ENCODE measurements at places on chromosomes 7 and 10. TPM values are rescaled to one million over a fixed set of nuclear protein-coding genes. Genes with fewer than 3 reads are reported as not detected.

DNA sequence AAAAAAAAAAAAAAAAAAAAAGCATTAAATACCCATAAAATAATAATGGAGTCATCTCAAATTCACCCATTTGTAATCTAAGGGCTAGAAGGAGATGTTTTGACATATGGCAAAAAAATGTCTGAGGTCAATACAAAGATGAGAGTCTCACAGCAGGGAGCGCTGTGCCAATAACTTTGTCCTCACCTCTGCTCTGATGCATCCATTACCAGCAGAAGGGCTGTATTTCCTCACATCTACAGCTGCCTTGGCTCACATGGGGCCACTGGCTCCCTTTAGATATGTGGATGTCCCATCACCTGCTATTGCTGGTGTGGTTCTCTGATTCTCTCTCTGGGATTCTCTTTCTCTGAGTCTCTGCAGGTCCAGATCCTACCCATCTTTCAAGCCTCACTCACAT, 90.3 kb upstream of the FAM133B start:
- no peak for DNase-seq

- DNase-seq = no peak
Measured at GRCh38 chr10:76946270-76946669, 691.3 kb downstream of the KCNMA1 start.

DNA sequence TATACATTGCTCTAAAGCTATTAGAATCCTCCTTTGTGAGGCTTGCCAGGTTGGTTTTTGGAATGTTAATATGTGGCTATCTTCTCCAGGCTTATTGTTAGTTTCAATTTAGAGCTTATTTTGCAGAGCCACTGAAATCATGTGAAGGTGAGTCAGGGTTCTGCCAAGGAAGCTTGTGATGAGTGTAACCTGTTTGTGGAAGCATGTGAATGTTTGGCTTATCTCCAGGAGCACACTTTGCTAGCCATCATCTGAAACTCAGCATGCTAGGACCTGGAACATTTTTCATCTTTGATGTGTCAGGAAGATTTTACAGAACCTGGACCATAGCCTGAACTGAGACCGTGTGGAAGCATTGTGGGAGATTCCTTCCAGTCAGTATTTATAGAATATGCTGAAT, 197.3 kb downstream of the PPP1R9A start:
- DNase-seq = no peak

DNA sequence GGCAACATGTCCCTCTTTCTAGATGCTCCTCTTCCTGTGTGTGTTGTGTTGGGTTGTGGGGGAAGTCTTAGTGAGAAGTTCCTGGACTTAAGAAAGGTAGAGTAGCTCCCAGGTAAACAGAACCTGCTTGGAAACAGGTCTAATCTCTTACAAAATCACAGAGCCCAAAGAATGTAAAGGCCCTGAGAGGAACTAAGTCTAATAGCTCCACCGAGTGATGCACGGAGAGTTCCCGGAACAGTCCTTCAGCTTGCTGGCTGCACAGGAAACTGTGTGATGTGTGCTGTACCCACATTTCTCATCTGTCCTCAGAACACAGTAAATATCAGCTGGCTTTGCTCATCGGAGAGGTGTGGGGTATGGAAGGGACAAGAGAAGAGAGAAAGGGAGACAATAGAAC, 182.6 kb upstream of the LYZL1 start:
- DNase-seq = no peak

DNA sequence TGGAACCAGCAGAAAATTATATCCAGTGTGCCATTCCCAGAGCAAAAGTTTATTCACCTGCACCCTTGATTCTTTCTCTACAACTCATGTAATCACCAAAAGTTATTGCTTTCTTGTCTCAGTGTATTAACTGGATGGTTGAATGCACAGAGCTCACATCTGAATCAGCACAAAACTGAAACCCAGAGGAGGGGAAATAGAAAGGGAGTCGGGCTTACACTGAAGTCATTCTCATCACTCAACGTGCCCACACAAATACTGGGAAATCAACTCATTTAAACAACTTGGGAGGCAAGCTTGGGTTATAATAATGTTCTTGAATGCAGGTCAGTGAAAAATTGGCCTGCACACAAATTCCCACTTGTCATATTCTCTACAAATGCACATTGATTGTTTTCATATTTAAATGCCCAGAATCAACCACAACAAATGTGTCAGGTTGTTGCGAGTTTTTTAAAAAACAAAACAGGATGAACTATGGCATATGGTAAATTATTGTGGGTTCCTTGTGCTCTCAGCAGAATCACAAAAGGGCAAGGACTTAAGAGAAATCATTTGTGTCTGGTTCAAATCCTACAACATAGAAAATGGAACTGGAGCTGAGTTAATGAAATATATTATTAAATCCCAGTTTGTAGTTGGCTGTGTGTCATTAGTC, 125.9 kb upstream of the NOBOX start:
- no peak for DNase-seq

- DNase-seq = no peak
Measured at GRCh38 chr7:39394105-39394680, 172.0 kb upstream of the YAE1 start.

DNA sequence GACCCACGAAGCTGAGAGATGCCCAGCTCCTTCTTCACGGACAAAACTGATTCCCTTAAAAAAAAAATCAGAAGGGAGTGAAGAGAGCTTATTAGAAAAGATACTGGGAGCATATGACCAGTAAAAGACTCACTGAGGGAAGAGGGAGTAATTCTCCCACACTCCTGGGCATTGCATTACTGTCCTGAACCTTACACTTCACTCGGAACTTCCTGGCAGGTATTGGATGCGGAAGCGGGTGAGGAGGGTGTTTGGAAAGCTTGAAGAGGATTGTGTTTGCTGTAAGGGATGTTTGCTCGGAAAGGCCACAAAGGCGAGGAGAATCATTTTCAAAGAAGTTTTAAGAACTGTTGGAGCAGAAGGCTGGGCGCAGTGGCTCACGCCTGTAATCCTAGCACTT, 375 bp downstream of the HKDC1 start:
- no peak for DNase-seq

GRCh38 chr7:44973610-44974401, 5.0 kb downstream of the MYO1G start:
- DNase-seq = peak; percentile 80

- no peak for DNase-seq
Measured at GRCh38 chr7:130409712-130410072, 29.4 kb downstream of the CPA1 start.

DNA sequence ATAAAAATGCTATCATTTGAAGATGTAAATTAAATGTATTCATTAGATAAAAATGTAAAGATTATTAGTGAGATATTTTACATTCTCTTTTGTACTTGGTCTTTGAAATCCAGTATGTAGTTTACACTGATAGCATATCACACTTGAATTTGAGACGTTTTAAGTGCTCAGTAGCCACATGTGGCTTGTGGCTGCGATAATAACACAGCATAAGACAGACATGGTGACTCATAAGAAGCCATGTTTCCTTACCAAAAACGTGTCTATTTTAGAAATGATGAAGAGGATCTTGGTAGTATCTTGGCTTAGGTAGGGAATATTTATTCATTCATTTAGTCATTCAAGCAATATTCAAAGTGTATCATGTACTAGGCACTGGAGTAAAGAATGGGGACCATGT, 149.3 kb downstream of the POU6F2 start:
- no peak for DNase-seq

GRCh38 chr7:130288168-130288567, 4.8 kb upstream of the CPA4 start:
- no peak for DNase-seq

DNA sequence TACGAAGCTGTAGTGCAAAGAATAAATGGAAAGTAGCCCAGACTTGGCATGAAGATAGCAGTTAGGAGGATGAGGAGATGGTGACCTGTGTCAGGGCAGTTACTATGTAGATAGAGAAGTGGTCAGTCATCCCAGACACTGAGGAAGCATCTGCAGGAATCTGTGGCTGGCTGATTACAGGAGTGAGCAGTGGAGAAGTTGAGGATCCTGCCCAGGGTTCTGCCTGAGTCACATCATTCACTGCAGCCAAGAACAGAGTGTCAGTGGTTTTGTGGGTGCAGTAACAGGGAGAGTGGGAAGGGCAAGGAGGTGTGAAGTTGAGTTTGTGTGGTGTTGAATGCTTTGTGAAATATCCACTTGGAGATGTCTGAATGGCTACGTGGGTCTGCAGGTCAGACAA, 676.4 kb upstream of the NRP1 start:
- no peak for DNase-seq

GRCh38 chr10:99926925-99927720, 82.6 kb downstream of the DNMBP start:
- DNase-seq = no peak

DNA sequence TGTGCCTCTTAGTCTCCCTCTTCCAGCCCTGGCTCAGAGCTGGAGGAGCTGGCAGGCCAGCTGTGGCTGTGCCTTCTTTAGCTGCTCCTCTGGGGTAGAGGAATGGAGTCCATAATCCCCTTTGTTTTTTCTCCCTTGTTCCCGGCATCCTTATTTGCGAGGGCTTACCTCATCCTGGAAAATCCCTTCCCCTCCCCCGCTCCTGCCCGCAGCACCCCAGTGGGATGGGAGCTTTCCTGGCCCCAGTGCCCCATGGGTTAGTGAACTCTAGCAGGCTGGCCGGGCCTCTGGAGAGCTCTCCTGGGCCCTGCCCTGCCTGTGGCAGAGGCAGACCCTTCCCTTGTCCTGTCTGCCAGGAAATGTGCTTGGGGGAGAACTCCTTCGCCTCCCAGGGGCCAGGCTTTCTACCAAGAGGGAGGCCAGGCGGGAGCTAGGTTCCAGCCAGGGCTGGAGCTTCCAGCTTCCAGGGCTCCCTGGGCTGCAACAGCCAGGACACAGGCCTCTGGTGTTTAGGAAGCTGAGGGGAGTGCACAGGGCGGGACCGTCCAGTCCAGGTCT, 16.5 kb upstream of the TRIM8 start:
- no peak for DNase-seq

DNA sequence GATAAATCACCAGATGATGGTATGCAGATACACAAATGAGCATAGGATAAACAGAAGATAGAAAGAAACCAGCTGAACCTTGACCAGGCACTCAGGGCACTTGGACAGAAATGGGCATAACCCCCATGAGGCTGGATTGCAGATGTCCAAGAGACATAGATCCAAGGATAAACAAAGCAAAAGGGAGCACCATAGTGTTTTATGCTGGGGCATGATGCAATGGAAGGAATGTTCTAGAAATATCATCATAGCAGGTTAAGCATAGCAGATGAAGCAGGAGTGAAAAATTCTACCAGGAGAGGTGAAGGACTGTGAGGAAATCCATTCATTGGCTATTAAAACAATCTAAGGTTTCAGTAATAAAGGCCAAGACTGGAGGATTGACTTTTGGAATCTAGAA, 70.5 kb upstream of the TES start:
- DNase-seq = no peak

DNA sequence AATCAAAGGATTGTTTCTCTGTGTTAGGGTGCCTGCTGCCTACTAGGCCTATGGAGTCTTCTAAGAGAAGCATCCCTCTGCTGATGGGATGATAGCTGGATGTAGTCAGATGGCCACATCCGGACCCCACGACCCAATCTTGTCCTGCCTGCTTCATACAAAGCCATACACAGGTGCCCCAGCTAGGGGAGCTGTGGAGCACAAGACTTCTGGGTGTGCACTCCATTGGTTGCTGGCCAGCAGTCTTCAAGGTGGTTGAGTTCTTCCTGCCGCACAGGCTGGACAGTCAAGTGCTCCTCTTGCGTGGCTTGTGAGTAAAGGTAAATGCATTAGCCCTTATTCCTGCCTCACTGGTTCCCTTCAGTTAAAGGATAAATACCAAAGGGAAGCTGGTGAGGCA, 120.2 kb downstream of the TEX36 start:
- no peak for DNase-seq

DNA sequence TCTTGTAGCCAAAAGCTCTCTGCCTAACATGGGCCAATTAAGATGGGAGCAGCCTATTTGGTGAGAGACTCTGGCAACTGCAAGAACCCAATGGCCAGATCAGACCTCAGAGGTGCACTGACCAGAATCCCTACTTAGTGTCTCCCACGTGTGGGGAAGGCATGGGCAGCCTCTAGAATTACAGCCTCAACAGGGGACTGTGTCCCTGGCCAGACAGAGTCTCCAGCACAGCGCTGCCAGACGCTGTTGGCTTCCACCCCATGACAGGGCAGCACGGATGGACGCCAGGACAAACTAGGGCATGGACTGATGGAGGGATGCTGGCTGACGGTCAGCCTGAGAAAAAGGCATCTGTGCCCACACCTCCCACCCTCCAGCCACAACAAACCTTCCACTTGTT, 729.3 kb upstream of the AUTS2 start:
- DNase-seq = no peak

GRCh38 chr10:74963549-74963948, 137.1 kb downstream of the KAT6B start:
- no peak for DNase-seq

- DNase-seq = no peak
Measured at GRCh38 chr10:33618196-33618595, 283.7 kb upstream of the NRP1 start.

GRCh38 chr10:98074315-98074911, 44.0 kb upstream of the CRTAC1 start:
- no peak for DNase-seq

- no peak for DNase-seq
Measured at GRCh38 chr7:92402920-92403759, 44.1 kb upstream of the GATAD1 start.

NPY gene
- total RNA-seq = not detected

SP8 gene
- total RNA-seq = not detected

PTN gene
- total RNA-seq = not detected

TNPO3 gene
- 40.3 TPM for total RNA-seq

FAM24A gene
- total RNA-seq = not detected

NRBF2 gene
- 13.9 TPM for total RNA-seq

IKZF1 gene
- total RNA-seq = 435 TPM

PNLIPRP3 gene
- total RNA-seq = not detected

SCIN gene
- total RNA-seq = 0.10 TPM

HTR7 gene
- not detected for total RNA-seq

WDFY4 gene
- 8.5 TPM for total RNA-seq

BLNK gene
- total RNA-seq = 5.6 TPM

AGK gene
- 26.3 TPM for total RNA-seq

All from naive thymus-derived CD8-positive, alpha-beta T cell (primary cell).